A549 treated with GW870086 at 1 μM for 4 hours (cell line): ENCODE measurements at places on chromosomes 2 and 18. TPM values are rescaled to one million over a fixed set of nuclear protein-coding genes. Genes with fewer than 3 reads are reported as not detected.

The SLC9A4 gene
- total RNA-seq = not detected in 5 replicates

The HOXD9 gene
- 0.78 to 1.7 TPM (median 1.2 TPM) in 5 replicates for total RNA-seq

The KCNF1 gene
- total RNA-seq = 24.7 to 51.1 TPM (median 41.5 TPM) in 5 replicates

The FOXI3 gene
- total RNA-seq = 0.06 TPM in 1 of 5 replicates, not detected in the others

The SNTG2 gene
- not detected in 5 replicates for total RNA-seq

The ANKRD53 gene
- 0.12 TPM in 1 of 5 replicates, not detected in the others for total RNA-seq

The ZNF385B gene
- 0.15 to 0.18 TPM (median 0.17 TPM) in 3 of 5 replicates, not detected in the others for total RNA-seq

The TRABD2A gene
- total RNA-seq = 8.4 to 13.6 TPM (median 13.4 TPM) in 5 replicates

The PSD4 gene
- total RNA-seq = 10.8 to 13.2 TPM (median 12.7 TPM) in 5 replicates

The IL36A gene
- total RNA-seq = not detected in 5 replicates

The AMMECR1L gene
- total RNA-seq = 14.8 to 18.2 TPM (median 17.9 TPM) in 5 replicates

The RBMS1 gene
- total RNA-seq = 47.0 to 66.2 TPM (median 58.3 TPM) in 5 replicates

The ONECUT2 gene
- total RNA-seq = 0.25 to 0.61 TPM (median 0.34 TPM) in 5 replicates

The ANKRD12 gene
- total RNA-seq = 2.3 to 4.8 TPM (median 4.2 TPM) in 5 replicates

The CRACDL gene
- total RNA-seq = 3.2 to 4.4 TPM (median 3.2 TPM) in 5 replicates

The SERPINB4 gene
- total RNA-seq = 0.07 to 0.26 TPM (median 0.15 TPM) in 5 replicates

The MOGAT1 gene
- not detected in 5 replicates for total RNA-seq

The LRRTM1 gene
- not detected in 5 replicates for total RNA-seq

The CYB5A gene
- 129 to 140 TPM (median 138 TPM) in 5 replicates for total RNA-seq

The IL36RN gene
- 0.05 to 0.08 TPM (median 0.05 TPM) in 3 of 5 replicates, not detected in the others for total RNA-seq

The MEP1B gene
- 0.05 TPM in 1 of 5 replicates, not detected in the others for total RNA-seq
